Activated T-cell treated with anti-CD3 and anti-CD28 coated beads, Interleukin-2, amount 50 U/mL, for 72 hours (primary cell): ENCODE measurements at places on chromosomes 3 and 15. TPM values are rescaled to one million over a fixed set of nuclear protein-coding genes. Genes with fewer than 3 reads are reported as not detected.
A peak's percentile ranks its signal among the peaks of the same experiment; 100 is the strongest.

DNA sequence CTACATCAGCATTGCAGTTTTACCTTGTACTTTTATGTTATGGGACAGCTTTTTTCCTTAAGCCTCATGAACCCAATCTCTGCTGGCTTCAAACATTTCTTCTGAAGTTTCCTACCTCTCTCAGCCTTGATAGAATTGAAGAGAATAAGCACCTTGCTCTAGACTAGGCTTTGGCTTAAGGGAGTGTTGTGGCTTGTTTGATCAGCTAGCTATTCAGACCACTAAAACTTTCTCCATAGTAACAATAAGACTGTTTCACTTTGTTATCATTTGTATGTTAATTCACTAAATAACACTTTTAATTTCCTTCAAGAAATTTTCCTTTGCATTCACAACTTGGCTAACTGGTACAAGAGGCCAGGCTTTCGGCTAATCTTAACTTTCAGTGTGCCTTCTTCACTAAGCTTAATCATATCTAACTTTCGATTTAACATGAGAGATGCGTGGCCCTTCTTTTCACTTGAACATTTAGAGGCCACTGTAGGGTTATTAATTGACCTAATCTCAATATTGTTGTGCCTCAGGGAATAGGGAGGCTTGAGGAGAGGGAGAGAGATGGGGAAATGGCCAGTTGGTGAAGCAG, 8.1 kb upstream of the TIGIT start:
- DNase-seq = no peak

- DNase-seq = peak; percentile 76
Measured at GRCh38 chr15:48177766-48178647, at the start of gene MYEF2. Gene MYEF2 (minus strand): TSS chr15:48178295. CDS start chr15:48178237, 58 bp downstream.

- DNase-seq = no peak
Measured at GRCh38 chr3:36945333-36945980, 603 bp upstream of the TRANK1 start.

GRCh38 chr15:38168467-38169070, 84.1 kb upstream of the SPRED1 start:
- no peak for DNase-seq

DNA sequence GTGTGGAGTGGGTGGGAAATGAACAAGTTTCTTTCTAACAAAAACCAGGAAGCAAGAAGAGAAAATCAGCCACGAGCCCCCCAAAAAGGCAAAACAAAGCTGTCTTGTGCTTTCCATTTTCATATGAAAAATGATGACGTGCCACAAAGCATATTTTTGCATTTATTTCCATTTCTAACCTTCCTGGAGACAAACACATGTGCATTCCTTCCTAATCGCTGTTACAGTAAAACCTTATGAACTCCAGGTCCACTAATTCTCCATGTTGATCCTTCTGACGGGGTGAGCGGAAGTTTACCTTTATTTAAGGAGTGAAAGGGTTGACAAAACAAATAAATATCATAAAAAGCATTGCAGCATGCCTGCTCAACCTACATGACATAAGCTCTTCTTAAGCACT, 211.5 kb downstream of the RORA start:
- DNase-seq = no peak

DNA sequence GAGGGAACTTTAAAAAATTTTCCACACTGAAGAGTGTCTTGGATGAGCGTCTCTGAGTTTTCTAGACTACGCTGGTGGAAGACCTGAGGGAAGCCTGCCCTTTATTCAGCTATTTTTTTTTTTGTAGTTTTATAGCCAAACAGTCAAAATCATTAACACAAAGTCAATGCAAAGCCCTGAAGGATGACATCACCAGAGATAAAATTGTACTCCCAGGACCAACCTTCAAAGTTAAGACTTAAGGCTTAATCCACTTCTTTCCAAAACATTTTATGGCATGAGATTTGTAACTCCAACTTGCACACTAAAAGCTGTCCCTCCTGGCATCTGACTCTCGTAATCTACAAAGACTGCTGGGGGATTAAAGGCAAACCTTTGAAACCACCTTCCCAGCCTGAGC, 263.4 kb upstream of the LYSMD4 start:
- DNase-seq = no peak

GRCh38 chr3:17369973-17370372, 372.5 kb downstream of the TBC1D5 start:
- DNase-seq = no peak

GRCh38 chr15:29086891-29087290, 182.7 kb downstream of the NSMCE3 start:
- DNase-seq = no peak

GRCh38 chr15:93980261-93980911, 251.0 kb upstream of the MCTP2 start:
- no peak for DNase-seq

ZNF619 gene
- 9.6 TPM for total RNA-seq

DNA sequence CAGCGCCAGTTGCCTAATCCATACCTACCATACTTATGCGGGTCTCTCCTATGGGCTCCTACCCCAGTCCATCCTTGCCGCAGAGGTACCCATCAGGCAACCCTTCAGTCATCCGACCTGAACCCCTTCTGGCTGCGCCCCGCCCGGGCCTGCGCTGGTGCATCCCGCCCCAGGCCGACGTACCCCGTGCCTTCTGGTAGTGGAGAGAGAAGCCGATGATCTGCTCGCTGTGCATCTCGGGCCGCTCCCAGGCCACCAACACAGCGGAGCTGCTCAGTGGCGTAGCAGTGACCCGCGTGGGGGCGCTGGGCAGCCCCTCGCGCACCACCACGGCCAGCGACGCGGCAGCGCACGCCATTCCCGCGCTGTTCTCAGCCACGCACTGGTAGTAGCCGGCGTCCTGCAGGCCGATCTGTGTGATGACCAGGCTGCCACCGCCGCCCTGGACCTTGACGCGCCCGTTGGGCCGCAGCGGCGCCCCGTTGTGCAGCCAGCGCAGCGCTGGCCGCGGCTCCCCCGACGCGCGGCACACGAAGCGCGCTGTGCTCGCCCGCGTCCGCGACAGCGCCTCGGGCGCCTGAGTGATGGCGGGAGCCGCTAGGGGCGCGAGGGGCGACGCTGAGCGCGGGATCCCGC, 17.9 kb upstream of the IGDCC3 start:
- DNase-seq = no peak
